Type B pancreatic cell (in vitro differentiated cells): ENCODE measurements at places on chromosomes 7 and 10.

GRCh38 chr7:83796760-83797159 is 147.8 kb upstream of the SEMA3E start:
- DNase-seq: no peak

DNA sequence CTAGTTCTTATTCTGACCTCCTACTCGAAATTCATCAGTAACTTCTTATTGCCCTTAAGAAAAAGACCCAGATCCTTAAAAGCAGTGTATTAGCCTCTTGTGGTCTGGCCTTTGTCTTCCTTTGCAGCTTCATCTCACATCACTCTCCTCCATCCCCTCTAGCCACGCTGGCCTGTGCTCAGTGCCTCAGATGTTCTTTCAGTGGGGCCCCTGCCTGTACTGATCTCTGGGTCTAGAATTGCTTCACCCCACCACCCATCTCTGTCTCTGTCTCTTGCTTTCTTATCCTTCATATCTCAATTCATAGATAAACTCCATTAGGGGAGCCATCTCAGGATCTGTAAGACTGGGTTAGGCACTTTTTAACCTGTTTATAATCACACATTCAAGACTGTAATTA is 1178.5 kb upstream of the C7orf33 start:
- no peak for DNase-seq

- no peak for DNase-seq
Measured at GRCh38 chr10:6058682-6059475, 3.3 kb downstream of the IL2RA start.

DNA sequence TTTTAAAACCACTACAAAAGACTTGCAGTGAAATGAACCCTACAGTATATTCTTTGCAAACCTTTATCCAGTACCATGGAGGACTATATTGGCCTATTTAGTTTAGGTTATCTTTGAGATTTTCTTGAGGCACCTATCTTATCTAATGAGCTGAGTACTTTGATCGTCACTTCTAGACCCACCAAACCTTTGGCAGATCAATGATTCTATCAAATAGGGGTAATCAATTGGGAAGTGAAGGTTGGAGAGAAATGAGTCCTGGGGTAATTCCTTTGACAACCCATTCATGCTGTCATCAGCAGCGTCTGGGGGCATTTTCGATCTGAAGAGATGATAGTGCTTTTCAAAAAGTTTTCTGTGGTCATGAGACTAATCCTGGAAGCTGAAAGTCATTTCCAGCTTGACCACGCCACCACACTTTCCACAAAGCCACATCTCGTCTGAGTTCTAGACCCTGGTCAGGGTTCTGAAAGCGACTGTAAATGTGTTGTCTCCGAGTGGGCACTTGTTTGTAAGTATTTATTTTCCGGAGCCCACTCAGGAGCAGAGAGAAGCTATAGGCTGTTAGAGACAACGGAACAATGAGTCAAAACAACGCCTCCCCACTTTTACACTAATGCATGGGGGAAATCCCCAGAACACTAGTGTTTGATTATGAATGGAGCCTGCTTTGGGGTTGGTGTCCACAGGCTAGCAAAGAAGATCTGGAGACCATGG is 4.8 kb downstream of the EGR2 start:
- DNase-seq: no peak

- no peak for DNase-seq
Measured at GRCh38 chr7:112437072-112437471, 13.2 kb upstream of the IFRD1 start.

- DNase-seq: no peak
Measured at GRCh38 chr7:1510780-1511154, 6.6 kb upstream of the INTS1 start.
